ENCODE measurements at places on chromosomes 3 and 15. TPM values are rescaled to one million over a fixed set of nuclear protein-coding genes. Genes with fewer than 3 reads are reported as not detected.

TMEM158 gene
- 10.6 TPM for total RNA-seq

SCAMP5 gene
- 38.8 TPM for total RNA-seq

LRRK1 gene
- total RNA-seq = 2.5 TPM

COL6A5 gene
- total RNA-seq = not detected

GRAMD2A gene
- 0.35 TPM for total RNA-seq

PLA2G4E gene
- total RNA-seq = not detected

- peak overlapping the region; percentile 83 for H3K27ac ChIP-seq
- no peaks in the 10 kb centered on the region for H3K27me3 ChIP-seq
- H3K36me3 ChIP-seq = no peaks in the 10 kb centered on the region
- H3K4me3 ChIP-seq = no peak overlapping the region
Measured at GRCh38 chr15:74406992-74407705, 26.6 kb downstream of the SEMA7A start.

GRCh38 chr15:90348456-90348855, 3.6 kb upstream of the ZNF774 start:
- no peak overlapping the region for H3K4me3 ChIP-seq
- H3K4me1 ChIP-seq = peaks cover 14% of the 10 kb centered on the region
- no peak for DNase-seq

DNA sequence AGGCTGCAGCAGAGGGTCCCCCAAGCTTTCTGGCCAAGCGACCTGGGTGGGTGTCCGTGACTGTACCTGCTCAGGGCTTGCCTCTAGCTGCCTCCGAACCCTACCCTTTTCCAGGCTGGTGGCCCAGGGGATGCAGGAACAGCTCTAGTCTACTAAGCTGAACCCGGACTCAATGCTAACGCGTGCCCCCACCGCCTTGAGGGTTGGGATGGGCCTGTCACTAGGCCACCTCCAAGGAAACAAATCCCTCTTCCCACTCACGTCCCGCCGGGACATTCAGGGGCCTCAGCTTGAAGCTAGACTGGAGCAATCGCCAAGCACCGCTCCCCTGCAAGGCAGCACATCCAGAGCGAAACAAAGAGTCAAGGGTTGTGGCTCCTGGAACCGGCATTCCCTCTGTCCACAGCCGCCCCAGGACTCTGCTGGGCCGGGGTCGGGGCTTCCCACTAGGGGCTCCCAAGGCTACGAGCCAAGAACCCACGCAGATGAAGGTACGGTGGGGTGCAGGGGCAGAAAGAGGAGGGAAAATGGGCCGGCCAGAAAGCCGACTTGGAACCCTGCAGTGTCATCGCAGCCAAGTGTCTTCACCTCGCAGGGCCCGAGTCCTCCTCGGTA, 2.9 kb downstream of the FBXL22 start:
- H3K27ac ChIP-seq = peak overlapping the region; percentile 83
- peak; percentile 20 for DNase-seq
- peaks cover 44% of the 10 kb centered on the region for H3K4me1 ChIP-seq
- H3K4me3 ChIP-seq = peak overlapping the region; percentile 80

DNA sequence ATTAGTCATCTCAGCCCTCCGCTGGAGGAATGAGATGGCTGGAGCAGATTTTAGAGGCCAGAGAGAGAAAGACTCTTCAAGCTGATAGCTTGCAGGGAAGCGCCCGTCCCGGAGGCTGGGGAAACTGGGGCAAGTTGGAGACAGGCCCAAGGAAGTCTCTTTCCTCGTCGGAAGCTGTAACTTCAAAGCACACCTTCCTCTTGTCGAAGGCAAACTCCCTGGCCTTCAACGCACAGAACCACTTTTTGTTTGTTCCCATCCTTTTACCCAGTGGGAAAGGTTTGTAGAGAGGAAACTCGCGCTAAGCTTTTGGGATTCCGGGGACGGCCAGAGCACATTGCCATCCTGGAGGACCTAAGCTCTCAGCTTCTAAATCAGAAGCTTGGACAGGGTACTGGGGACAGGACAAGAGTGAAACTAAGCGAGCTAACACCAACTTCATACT, 900 bp upstream of the EOMES start:
- H3K27ac ChIP-seq = no peak overlapping the region
- peaks cover 28% of the 10 kb centered on the region for H3K4me1 ChIP-seq
- peaks cover 96% of the 10 kb centered on the region for H3K27me3 ChIP-seq
- peaks cover 3% of the 10 kb centered on the region for H3K36me3 ChIP-seq
- H3K4me3 ChIP-seq = peak overlapping the region; percentile 77

GRCh38 chr3:128455116-128455515, 11.6 kb downstream of the DNAJB8 start:
- no peak overlapping the region for H3K4me3 ChIP-seq
- peak overlapping the region; percentile 31 for H3K27ac ChIP-seq
- H3K27me3 ChIP-seq = peaks cover 48% of the 10 kb centered on the region
- no peaks in the 10 kb centered on the region for H3K4me1 ChIP-seq

DNA sequence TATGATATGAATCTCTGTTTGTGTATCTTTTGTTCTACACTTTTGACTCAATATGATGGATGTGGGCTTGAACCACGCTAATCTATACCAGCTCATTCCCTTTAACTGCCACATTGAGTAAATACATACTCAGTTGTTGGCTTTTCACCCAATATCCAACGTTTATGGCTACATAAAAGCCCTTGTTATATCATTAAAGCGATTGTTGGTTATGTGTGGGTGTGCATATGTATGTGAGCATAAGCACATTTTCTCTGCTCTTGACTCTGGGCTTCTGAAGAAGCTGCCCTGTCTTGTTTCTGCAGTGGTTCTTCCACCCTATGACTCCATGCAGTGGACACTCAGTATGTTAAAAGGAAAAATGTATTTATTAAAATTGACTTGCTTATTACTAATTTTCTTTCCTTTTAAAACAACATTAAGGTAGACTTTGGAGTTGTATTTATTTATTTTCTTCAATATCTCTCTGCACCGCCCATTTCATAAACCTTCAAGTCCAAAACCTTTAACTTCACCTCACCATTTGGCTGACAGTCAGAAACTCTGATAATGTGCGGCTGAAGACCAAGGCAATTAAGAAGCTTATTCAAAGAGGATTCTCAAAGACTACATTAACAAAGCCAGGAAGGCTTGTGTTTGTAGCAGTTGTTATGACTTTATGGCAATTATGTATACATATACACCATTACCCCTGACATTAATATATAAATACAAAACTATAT, 156.1 kb downstream of the THRB start:
- no peak for DNase-seq
- H3K36me3 ChIP-seq = no peaks in the 10 kb centered on the region
- H3K4me1 ChIP-seq = peaks cover 15% of the 10 kb centered on the region
- no peak overlapping the region for H3K4me3 ChIP-seq
- H3K27ac ChIP-seq = no peak overlapping the region
- H3K27me3 ChIP-seq = no peaks in the 10 kb centered on the region

DNA sequence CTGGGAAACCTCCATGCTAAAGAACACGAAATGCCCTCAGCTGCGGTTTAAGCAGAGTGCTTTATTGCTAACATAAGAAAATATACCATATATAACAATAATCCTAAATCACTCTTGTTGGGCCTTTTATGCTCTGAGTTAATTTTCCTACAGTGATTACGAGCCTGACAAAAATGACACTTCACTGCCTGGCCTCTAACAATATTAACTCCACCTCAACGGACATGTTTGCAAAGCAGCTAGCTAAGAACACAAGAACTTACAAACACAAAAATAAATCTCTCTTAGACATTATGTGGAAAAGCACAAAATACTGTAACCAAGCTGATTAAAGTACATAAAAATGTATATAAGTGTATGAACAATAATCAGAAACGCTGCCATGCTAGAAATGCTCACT, 40.7 kb downstream of the DLG1 start:
- peaks cover 46% of the 10 kb centered on the region for H3K4me1 ChIP-seq

GRCh38 chr3:30548600-30548999, 57.8 kb upstream of the TGFBR2 start:
- no peaks in the 10 kb centered on the region for H3K36me3 ChIP-seq
- H3K4me1 ChIP-seq = peaks cover 56% of the 10 kb centered on the region
- no peaks in the 10 kb centered on the region for H3K27me3 ChIP-seq

DNA sequence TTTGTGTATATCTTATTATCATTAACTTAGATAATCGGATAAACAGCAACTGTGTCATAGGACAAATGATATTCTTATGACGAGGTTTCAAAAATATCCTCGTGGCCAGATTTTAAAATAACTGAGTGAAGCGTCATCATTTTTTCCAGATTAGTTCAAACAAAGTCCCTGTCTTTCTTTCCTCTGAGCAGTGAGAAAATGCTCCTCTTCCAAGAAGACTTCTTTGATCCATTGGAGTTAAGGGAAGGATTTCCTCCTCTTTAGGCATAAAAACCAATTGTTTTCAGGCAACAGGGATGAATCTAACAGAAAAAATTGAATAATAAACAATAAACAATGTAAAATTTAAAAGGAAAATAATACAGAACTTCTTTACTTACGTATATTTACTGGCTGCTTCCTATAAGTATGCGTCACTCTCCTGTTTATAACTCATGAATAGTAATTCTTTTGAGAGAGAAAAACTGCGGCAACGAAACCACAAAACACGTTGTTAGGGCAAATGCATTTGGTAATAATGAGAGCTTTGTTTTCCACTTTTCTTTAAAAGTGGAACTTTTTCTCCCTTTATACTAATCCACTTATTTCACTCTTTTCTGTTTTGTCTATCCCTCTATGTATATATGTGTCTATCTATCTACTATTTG, 419.4 kb upstream of the ONECUT1 start:
- H3K27me3 ChIP-seq = no peaks in the 10 kb centered on the region
- H3K4me1 ChIP-seq = peaks cover 46% of the 10 kb centered on the region
- no peak overlapping the region for H3K27ac ChIP-seq
- no peak for DNase-seq
- H3K4me3 ChIP-seq = no peak overlapping the region

DNA sequence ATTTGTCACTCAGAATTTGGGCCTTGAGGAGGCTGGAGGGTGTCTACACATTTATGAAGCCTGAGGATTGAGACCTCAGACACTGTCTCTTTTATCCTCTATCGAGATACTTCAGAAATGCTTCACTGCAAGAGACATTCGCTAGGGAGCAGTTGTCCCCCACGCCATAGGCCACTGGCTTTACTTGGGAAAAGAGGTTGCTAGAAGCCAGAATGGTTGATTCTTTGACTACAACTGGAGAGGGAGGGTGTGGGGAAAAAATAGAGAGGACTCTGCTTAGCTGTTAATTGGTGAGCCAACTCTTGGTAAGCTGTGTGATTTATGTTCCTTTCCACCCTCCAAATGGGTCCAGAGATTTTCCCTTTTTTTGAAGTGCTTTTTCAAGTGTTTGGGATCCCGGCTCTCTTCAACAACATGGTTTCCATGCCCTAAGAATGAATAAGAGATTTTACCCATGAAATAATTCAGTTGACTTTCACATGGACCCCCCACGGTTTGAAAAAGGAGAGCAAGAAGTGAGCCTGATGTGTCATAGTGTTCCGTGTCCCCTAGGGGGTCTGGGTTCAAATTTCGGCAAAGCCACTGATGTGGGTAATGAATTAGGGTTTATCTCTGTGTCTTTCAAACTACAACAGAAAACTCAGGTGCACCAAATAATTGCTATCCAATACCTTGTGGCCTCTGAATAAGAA, 2.7 kb downstream of the BOC start:
- peaks cover 78% of the 10 kb centered on the region for H3K4me1 ChIP-seq
- H3K27me3 ChIP-seq = peaks cover 16% of the 10 kb centered on the region

DNA sequence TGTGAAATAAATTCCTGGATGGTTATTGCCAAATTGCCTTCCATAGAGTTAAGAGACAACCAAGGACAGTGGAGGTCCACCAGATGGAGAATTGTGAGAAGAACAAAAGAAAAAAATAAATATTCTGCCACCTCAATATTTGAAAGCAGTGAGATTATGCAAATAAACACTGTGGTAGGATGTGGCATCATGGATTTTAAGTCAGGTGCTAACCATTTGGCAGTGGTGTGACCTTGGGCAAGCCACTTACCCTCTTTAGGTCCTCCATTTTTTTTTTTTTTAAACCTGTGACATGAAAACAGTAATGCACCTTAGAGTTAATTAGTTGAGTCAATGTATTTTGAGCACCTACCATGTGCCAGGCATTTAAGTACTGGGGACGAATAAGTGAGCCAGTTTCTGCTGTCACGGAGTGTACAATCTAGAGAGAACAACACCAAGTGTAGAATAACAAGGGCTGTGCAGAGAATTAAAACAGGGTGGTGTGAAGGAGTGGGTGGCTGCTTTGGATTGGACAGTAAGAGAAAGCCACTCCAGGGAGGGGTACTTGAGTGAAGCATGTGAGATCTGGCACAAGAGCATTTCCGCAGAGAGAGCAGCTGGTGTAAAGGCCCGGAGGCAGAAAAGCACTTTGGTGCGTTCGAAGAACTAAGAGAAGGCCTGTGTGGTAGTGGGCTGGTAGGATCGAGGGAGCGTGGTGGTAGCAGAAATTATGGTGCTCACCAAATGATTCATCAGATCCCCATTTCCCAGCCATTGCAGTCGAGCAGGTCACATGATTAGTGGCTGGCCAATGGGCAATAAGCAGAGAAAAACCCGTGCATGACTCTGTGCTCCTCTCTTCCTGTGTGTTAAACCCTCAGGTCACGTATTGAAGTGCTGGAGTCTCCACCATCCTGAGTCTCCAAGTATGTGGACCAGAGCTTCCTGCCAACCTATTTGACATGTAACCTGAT, 39.2 kb downstream of the CCK start:
- H3K4me3 ChIP-seq = no peak overlapping the region
- H3K27me3 ChIP-seq = no peaks in the 10 kb centered on the region
- peaks cover 12% of the 10 kb centered on the region for H3K36me3 ChIP-seq
